Astrocyte of the spinal cord (primary cell): ENCODE measurements at places on chromosomes 1 and 21.

GRCh38 chr21:45740491-45741357, 97.2 kb downstream of the PCBP3 start:
- no peak for DNase-seq

DNA sequence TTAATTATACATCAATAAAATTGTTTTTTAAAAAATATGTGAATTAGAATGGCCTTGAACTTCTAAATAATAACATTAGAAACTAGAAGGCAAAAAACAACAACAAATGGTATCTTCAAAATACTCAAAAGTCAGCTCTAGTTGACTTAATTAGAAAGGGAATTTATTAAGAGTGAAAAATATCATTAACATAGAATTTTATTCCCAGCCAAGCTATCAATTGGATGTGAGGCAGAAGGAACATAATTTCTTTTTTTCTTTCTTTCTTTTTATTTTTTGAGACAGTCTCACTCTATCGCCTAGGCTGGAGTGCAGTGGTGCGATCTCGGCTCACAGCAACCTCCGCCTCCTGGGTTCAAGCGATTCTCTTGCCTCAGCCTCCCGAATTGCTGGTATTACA, 51.2 kb upstream of the CAPZB start:
- no peak for DNase-seq

GRCh38 chr1:214292322-214292721, 11.4 kb downstream of the SMYD2 start:
- no peak for DNase-seq

DNA sequence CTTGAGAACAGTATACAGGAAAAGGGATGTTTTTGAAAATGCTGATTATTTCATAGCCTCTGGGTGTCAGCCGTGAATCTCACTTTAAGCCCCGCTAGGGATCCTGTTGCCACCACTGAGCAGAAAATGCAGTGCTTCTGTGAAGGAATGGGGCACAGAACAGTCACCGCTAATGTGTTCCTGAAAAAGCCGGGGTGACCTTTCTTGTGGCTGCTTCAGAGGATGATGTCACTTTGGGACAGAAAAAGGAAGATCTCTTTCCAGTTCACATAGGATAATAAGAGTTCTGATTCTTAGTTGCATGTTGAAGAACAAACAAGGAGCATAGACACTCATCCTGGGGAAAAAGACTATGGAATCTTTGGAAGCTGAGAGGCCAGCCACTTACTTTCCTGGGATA, 349.6 kb downstream of the DISC1 start:
- DNase-seq: no peak

DNA sequence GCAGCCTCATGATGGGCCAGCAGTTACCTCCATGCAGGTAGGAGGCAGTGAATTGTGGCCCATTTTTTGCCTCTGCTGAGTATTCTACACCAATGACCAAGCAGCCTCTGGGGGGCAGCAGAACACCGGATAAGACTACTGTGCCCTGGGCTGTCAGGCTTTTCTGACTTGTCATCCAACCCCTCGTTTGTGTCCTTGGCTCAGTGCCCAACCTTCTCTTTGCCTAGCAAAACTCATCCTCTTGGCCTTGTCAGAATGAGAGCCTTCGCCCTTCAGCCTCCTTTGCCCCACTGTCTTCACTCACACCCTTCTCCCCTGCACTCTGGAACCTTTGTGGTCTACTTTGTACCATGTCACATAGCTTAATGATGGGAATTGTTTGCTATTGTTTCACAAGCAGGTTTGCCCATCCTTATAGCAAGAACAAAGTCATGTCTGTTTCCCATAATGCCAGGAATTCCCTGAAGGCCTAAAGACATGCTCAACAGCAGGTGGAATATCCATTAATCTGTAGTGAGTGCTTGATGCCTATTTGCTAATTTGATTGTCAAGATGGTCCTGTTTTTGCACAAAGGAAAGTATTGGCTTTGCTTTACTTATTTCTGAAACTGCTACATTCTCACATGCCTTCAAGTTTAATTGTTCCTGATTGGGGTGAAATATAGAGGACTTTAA, 255.9 kb downstream of the HHAT start:
- DNase-seq: peak; percentile 74

DNA sequence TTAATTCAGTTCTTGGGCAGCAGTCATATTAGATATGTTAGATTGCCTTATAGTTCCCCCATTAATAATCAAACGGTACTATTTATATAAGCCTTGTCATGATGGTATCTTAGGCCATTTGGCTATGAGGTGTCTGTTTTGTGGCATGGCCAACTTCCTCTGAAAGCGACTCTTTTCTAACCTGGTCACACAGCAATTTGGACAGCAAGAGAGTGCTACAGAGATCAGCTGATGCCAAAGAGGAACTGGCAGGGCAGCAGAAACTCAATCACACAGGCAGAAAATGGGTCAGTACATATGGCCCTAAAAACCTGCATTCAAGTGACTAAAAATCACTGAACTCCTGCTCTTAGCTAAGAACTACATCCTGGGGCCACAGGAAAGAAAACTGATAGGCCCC, 13.4 kb upstream of the MUTYH start:
- no peak for DNase-seq

GRCh38 chr1:89708751-89709375, 75.9 kb downstream of the LRRC8C start:
- DNase-seq: peak; percentile 75

- DNase-seq: peak; percentile 55
These were observed 43.8 kb downstream of the CCN1 start for GRCh38 chr1:85624361-85624760.

DNA sequence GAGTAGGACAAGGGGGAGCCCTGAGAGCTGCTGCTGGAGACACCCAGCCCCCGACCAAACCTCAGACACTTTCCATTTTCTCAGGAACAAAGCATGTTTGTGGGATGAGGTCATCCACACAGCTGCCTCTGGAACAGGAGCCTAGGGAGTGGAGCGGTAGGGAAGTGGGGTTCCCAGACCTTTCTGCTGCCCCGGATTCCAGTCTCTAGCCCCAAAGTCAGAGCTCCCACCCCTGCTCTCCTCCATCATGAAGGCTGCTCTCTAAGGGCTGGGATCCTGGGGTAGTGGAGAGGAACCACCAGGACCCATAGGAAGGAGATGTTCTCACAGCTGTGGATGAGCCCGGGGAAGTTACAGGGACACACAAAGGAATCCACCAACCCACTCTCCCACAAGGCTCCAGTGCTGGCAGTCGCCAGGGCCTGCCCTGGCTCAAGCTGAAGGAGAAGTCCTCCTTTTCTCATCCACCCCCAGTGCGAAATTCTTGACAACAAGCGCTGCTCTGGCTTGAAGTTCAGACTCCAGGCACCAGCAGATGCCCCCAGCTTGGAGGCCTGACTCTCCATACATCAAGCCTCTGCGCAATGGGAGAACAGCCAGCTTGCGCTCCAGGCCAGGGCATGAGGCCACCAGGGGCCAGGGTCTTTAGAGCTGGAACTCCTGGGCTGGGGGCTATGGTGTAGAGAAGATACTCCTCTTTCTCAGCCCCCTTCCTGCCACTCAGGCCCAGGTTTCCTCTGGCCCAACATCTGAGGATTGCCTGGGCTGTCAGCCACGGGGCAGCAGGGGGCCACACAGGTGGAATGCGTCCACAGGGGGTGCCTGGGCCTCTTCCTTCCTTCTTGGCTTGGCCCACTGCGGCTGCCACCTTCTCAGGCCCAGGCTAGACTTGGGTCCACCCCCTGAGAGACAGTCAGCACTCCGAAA, 4.5 kb downstream of the FHL3 start:
- DNase-seq: peak; percentile 92

- no peak for DNase-seq
These were observed 46.3 kb upstream of the SMYD2 start for GRCh38 chr1:214234635-214235025.

DNA sequence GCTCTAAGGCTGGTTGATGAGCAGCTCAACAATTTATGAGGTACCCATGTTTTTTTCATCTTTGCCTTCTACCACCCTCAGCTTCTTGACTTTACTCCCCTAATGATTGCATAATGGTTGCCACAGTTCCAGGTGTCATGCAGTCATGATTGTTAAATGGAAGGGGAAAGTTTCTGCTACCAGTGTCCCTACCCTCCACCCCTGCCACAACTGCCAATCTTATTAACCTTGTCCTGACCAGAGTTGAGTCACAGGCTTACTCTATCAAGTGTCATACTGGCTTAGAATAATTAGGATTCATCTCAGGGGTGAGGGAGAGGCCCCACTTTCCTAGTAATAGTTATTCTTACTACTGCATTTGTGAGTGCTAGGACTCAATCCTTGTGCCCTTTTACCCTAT, 7.9 kb upstream of the FUBP1 start:
- no peak for DNase-seq

DNA sequence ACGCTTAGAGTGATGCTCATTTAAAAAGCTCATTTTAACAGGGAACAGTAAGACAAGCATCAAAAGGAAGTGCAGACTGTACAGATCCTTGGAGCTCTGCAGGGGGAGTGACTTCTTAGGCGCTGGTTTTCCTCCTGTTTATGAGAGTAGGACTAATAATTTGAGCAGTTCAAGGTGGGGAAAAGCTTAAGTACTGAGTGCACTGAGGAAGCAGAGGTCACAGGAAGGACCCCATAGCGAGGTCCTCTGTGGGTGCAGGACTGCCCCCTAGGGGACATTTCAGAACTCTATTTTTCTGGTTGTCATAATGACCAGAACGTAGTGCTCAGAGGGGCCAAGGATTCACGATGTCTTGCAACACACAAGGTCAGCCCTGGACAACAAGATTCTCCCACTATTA, 112.1 kb downstream of the HLCS start:
- DNase-seq: peak; percentile 35

DNA sequence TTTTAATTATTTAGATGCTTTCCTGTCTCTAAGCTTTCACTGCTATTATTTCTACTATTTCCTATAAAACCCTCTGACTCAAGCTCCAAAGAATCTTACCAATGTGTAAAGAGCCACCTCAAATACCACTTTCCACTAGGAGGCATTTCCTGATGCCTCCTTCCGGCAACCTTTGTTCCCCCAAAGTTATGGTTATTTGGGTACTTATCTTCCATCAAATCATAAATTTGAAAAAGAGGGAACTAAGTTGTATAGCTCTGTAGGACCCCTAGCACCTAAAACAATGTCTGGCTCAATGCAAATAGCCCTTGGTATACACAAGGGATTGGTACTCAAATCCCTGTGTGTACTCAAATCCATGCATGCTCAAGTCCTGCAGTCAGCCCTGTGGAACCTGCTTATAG, 79.6 kb downstream of the NME7 start:
- DNase-seq: peak; percentile 56

GRCh38 chr1:244854166-244854565, 10.2 kb downstream of the HNRNPU start:
- DNase-seq: no peak

DNA sequence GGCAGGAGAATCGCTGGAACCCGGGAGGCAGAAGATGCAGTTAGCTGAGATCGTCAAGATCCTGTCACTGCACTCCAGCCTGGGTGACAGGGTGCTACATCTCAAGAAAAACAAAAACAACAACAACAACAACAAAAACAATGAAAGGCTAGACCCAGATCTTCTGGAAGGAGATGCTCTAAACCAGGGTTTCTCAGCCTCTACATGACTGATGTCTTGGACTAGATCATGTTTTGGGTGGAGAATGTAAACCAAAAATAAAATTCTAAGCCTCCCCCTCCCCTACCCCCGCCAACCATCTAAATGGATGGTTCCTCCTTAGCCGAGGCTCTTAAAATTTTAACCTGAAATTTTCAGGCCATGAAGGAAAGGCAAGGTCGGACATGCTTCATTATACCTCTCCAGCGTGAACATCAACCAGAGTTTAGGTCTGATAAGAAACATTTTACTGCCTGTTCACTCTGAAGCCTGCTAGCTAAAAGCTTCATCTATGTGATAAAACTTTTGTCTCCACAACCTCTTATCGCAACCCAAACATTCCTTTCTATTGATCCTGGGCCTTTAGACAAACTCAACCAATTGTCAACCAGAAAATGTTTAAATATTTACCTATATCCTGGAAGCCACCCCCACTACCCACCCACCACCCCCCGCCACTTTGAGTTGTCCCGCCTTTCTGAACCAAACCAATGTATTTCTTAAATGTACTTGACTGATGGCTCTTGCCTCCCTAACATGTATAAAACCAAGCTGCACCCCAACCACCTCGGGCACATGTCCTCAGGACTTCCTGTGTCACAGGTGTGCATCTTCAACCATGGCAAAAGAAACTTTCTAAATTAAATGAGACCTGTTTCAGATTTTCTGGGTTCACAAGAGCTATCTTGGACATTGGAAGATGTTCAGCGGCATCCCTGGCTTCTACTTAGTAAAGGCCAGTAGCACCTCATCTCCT, 1.9 kb upstream of the CAPN2 start:
- no peak for DNase-seq
